Stimulated activated naive CD8-positive, alpha-beta T cell treated with anti-CD3 and anti-CD28 coated beads, Interleukin-15, amount 100 ng/mL, for 72 hours (primary cell): ENCODE measurements at places on chromosomes 5 and 9.
A peak's percentile ranks its signal among the peaks of the same experiment; 100 is the strongest.

DNA sequence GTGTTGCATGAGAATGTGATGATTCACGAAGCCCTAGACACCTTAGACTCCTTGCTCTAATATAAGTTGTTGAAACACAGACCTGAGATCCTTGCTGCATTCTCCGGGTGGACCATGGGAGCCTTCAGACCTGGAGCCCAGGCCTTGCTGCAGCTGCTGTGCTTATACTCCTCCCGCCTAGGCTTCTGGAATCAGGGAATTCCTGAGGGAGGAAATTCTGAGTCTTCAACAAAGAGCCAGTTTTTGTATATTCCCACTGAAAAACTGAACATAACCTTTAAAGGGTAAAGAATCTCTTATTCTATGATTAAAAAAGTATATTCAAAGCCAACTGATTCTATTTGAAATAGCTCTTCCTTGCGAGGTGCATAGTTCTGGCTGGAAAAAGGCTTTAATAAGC is 245.1 kb upstream of the ELAVL2 start:
- no peak for DNase-seq

DNA sequence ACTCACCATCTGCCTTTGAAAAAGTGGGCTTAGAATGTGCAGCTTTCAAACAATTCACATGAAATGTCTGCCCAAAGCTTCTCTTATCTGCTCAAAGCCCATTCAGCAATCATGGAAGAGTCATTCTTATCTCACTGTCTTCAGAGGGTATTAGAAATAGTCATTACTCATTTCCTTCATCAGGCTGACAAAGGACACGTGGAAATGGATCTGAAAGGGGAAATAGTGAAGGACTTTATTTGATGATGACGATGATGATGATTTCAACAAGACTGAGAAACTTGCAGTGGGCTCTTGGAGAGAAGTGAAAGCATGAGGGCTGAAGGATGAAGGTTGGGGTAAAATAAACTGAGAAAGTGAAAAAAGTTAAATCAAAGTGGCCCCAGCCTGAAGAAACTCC is 194.3 kb downstream of the SMARCA2 start:
- DNase-seq: no peak

DNA sequence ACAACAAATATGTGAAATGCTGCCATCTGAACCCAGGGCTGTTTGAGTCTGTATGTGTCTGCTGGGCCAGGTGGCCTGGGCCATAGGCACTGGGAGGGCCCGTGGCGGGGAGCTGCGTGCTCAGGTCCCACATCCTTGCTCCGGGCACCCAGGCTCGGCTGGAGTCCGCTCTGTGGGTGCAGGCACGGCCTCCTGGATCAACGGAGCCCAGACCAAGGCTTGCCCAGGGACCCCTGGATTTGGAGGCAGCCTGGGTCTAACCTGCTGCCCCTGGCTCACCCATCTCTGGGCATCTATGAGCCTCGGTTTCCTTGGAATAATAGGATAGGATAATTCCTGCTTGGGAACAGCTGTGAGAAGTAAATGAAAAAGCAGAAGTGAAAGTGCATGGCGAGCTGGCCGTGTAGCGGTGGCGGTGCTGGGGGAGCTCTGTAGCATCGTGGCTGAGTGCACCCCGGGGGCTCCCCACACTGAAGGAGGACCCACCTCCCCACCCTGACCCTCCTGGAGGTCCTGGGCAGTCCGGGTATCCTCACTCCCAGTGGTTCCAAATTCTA is 1.2 kb downstream of the CDHR2 start:
- no peak for DNase-seq

DNA sequence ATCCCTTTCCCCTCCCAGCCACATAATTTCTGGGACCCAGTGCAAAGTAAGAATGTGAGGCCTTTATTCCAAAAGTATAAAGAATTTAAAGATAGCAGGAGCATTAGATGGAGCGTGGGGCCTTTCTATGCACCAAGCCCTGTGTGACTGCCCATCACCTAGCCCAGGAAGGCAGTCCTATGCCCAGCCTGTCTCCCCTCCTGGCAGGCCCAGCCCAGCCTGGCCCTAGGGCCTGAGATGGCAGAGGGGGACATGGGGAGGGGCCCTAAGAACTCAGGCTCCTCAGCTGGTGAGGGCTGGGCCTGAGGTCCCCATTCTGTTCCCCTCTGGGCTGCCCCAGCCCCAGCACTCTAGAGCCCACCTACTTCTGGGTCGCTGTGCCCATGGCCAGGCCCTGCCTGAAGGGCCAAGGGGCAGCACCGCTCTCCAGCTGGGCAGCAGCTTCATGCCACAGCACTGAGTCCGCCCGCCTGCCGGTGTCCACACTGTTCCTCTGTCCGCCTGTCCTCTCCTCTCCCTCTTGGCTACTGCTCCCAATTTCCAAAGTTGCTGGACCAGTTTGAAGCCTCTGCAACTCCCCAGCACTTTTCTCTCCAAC is 995 bp upstream of the SLC23A1 start:
- no peak for DNase-seq

DNA sequence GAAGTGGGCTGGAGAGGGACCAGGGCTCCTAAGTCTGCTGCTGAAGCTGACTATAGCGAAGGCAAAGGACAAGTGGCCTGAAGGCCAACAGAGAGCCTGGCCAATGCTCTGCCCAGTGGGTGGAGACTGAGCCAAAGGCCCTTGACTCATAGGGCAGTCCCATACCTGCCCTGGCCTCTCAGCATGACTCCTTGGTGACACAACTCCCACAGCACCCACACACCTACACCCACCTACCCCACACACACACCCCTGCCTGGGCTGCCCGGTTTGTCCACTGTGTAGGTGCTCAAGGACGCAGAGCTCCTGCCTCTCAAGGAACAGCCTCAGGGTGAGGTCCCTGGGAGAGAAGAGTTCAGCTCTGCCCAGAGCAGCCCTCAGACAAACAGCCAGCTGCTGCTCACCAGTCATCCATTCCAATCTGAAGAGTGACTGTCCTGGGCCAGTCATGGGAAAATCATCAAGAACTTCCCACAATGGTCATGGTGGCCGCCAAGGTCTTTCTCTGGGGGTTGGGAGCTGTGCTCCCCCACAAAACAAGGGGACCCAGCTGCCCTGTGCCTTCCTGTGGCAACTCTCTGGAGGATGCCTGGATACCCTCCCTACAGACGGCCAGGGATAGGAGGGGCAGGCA is 5.0 kb downstream of the TNIP1 start:
- no peak for DNase-seq

DNA sequence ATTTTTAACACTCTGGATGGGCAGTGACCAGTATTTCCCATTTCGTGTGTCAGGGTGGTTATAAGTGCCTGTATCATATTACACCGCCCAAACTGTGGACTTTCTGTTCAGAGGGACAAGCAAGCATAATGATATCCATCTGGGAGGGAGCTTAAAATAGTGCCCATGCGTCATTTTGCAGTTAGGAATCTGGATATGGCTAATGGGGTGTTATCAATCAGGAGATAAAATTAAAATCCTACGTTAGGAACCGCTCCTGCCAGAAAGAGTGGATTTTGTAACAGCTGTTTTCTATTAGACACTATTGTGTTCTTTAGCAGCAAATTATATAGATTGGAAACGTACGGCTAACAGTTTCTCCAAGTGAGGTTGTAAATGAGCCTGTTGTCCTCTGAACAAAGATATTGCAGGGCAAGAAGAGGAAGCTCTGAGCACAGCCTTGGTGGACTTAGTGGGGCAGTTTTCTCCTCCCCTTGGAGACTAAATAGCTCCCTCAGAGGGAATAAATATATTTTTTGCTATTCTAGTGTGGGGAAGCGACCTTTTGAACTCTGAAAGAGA is 160.4 kb downstream of the SPATA31D1 start:
- no peak for DNase-seq

DNA sequence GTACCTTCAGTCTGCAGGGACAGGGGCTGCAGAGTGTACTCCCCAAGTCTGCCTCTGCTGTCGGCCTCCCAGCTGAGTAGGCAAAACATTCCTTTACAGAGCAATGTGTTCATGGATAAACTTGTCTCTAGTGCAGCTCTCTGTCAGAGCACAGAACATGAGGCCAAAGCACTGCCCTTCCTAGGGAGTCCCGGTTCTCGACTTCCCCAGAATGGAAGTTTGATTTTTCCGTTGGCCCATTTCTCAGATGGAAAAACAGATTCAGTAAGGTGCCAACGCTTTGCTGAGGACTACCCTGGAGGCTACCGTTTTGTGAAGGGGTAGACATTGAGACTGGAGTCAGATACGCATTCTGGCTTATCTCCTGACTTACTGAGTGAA is 422 bp upstream of the TRIM32 start:
- DNase-seq: no peak

- DNase-seq: no peak
These were observed 314.0 kb downstream of the SEMA5A start for GRCh38 chr5:9231842-9232241.

DNA sequence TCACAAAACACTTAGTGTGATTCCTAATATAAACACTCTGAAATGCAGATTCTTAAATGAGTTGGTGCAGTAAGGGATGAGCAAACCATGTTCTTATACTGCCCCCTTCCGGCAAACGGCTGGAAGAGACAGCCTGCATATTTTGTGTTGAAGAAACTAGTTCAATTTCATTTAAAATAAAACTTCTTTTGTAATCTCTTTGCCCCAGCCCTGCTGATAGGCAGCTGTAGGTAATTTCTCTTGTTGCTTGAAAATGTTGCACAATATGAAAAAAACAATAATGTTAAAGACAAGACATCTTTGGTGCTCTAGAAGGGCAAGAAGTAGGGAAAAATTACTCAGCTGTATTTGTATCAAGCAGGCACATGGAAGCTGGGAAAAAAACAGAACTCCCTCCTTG is 89.7 kb upstream of the CCNG1 start:
- DNase-seq: peak; percentile 41

GRCh38 chr5:351921-352245 is 30.4 kb downstream of the AHRR start:
- no peak for DNase-seq

DNA sequence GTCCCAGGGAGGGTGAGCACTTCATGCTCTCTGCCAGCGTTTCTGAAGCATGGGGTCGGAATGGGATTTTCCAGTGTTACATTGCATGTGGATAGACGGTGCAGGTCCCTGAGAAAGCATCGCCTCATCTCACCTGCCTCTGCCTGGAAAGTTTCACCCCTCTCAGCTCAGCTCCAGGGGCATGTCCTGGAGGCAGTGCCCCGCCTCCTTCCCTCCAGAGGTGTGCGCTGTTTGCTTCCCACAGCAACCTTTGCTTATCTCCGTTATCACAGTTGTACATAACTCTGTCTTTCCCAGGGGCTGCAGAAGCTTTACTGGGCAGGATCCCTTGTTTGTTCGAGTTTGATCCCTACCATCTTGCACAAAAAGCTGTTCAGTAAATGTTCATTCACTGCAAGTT is 10.7 kb upstream of the CREBRF start:
- no peak for DNase-seq

DNA sequence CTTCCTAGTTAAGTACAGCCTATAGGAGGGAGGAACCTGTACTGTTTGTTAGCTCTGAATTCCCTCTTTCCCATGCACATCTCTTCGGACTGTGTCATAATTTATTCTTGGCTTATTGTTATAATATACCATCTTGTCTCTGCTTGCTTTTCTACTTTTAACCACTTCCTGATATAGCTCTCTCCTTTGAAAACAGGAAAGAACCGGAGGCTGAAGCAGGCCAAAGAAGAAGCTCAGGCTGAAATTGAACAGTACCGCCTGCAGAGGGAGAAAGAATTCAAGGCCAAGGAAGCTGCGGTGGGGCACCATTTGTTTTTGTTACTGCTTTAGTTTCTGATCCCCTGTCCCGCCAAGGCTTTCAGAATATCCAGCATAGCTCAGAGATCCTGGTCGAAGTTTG is 4.8 kb downstream of the ATP6V1G1 start:
- peak; percentile 58 for DNase-seq

GRCh38 chr9:126291925-126292324 is 34.7 kb upstream of the MVB12B start:
- DNase-seq: no peak

DNA sequence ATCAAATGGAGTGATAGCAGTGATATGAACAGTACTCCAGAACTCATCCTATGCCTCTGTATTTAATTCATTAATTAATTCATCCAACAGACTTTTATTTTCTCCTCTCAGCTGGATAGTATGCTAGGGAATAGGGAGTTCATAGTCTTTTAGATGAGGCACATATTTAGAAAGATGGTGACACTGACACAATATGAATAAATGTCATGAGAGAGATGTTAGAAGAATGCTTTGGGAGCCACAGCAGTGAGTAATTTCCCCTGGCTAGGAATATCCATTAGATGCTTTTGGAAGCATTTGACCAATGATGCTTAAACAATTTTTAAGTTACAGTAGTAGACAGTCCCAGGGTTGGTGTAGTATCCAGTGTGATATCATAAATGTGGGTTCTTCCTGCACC is 428.7 kb upstream of the SGCD start:
- no peak for DNase-seq
